ENCODE measurements at places on chromosomes 2 and 18.

GRCh38 chr18:47323158-47323557 is 71.7 kb upstream of the SKOR2 start:
- no peak for DNase-seq

GRCh38 chr2:40487602-40488001 is 35.7 kb upstream of the SLC8A1 start:
- DNase-seq = no peak

GRCh38 chr2:112979731-112980130 is 1.9 kb downstream of the IL36G start:
- DNase-seq = no peak

- DNase-seq = no peak
These were observed 177.1 kb upstream of the COPS8 start for GRCh38 chr2:236908439-236909192.

- no peak for DNase-seq
These were observed 40.7 kb upstream of the C2orf66 start for GRCh38 chr2:196849895-196850294.

- DNase-seq = no peak
These were observed 311.2 kb upstream of the CRIM1 start for GRCh38 chr2:36044411-36044810.

GRCh38 chr2:176614930-176615329 is 345.7 kb downstream of the MTX2 start:
- no peak for DNase-seq

DNA sequence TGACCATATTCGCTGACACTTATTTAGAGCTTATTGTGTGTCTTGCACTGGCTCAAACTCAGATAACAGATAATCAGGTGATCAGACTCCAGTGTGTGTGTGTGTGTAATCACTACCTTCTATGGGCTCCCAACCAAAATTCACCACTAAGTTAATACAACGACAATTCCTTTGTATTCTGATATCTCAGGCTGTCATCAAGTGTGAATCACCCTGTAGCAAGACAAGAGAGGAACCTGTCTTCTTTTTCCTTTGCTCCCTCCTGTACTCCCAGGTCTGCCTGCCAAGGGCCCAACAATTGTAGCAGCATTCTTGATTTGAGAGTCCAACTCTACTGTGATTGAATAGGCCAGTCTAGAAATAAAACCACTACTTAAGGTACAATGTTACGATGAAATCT is 25.8 kb downstream of the ITGB6 start:
- DNase-seq = no peak

GRCh38 chr18:10458691-10459090 is 4.3 kb downstream of the APCDD1 start:
- DNase-seq = no peak

- DNase-seq = no peak
These were observed 18.0 kb downstream of the ARID5A start for GRCh38 chr2:96554293-96555145.

DNA sequence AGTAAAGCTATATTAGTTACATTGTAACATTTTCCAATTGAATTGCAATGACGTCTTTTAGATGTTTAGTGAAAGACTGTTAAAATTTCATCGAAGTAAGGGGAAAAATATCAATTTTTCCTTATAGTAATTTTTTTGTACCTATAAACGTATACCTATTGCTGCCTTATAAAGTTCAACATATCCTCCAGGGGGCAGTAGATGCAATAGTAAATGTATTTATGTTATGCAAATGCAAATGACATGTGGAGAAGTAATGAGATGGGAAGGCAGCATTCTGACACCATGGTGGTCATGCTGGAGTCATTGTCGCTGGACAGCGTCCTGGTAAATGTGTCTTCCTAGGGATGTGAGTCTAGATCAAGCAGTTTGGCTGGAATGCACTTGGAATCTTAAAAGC is 38.7 kb downstream of the MSTN start:
- DNase-seq = no peak

DNA sequence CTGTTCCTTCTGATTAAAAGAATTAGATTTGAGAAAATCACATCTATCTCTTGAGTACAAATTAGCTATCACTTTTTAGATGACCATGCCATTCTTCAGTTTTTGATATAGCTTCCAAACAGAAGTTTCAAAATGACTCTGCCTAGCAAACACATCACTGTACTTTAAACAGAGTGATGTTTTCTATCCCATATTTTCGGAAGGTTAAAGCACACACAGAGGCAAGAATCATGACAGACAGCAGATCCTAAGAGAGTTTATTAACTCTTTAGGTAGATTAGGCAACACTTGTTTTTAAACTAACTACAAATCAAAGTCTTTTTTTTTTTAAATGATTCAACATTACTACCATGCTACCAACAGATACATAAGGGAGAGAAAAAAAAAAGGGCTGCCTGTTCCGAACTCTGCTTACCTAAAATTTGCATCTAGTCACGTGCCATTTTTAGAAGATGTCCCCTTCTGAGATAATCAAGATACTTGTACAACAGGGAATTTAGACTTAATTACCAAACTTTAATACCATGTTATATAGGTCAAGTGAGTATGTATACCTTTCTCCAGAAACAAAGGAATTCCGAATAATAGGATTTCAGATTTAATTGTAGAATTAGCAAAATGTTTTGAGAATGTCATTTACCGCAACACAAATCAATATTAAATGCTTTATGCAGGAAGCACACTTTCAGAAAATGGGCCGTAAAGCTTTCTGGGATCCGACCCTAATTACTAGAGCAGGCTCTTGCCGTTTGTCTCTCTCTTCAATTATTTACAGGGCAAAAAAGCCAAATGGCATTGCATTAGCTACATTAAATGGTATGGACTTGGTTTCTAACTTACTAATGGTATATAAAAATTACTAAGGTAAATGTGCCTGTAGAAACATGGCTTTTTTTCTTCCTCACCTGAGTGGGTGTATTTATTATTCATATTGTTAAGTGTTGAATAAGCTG is 2.6 kb downstream of the RBMS1 start:
- no peak for DNase-seq

- DNase-seq = no peak
These were observed 826.7 kb upstream of the ACVR2A start for GRCh38 chr2:147017951-147018645.

DNA sequence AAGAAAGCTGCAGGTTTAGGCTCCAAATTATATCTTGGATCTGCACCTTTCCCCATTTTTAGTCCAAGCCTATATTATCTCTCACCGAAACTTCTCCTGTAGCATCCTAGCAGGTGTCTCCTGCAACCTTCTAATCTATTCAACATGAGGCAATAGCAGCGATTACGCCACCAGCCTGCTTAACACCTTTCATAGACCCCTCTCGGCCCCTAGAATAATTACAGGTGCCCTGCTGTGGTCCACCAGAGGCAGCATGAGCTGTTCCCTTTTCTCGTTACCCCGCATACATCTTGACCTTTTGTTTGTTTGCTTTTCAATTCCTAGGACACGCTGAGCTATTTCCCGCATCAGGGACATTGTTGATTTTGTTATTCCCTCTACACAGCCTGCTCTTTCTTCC is 361.9 kb downstream of the CYRIA start:
- DNase-seq = no peak

- DNase-seq = no peak
These were observed 17.6 kb downstream of the DHRS9 start for GRCh38 chr2:169086893-169087467.

DNA sequence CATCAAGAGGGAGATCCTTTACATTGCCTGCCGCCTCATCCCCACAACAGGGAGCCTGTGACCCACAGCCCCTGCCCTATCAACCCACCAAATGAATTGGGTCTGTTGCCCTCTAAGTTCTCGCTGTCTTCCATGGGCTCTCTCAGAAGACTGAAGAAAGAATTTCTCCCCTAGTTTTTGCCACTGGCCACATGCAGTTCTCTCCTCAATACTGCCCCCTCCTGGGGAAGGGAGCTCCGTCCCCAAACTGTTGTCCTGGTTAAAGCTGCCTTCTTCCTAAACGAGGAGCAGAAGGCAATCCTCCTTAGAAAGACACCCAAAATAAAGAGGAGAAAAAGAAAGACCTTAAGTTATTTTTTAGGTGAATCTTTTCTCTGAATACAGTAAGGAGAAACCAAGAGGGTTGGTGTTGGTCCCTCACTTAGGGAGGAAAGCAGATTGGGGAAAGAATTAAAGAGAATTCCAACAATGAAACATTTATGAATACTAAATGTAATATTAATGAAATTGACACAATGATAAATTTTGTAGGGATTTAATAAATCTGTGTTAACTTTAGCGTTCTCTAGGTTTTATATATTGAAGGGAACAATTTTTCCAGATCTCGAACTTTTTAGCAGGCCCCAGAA is 31.1 kb upstream of the SATB2 start:
- no peak for DNase-seq
